Osteocyte (in vitro differentiated cells): ENCODE measurements at places on chromosomes 3 and 15. TPM values are rescaled to one million over a fixed set of nuclear protein-coding genes. Genes with fewer than 3 reads are reported as not detected.

DNA sequence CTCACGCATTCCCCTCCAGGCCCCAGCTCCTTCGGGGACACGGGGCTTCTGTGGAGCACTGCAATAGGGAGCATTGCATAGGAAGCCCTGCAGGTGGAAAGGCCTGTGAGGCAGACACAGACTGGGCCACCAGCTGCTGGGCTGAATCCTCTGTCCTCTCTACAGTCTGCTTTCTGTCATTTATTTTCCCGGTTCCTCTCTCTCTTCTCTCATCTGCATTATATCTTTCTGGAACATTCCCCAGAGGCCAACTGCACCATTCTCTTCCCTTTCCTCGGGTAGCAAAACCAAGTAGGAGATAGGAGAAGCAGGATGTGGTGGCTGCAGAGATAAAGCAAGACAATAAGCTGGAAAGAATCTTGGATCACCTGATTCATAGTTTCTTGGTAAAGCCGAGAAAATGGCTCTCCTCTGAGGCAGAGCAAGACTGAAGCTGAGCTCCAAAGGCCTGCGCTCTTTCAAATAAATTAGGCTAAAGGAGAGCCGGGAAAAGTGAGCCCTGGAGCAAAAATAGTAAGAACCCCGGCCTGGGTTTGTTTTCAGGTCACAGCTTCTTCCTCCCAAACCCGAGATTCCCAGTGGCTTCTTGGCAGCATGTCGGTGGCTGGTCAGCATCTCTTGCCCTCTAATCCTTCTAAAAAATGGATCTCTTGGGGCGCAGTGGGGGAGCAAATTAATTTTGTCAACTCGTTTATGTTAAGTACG lies 5.3 kb downstream of the TM4SF4 start:
- DNase-seq: no peak
- peak overlapping the region; percentile 74 for H3K27ac ChIP-seq
- H3K4me1 ChIP-seq: peaks cover 20% of the 10 kb centered on the region
- no peaks in the 10 kb centered on the region for H3K27me3 ChIP-seq

- no peak for DNase-seq
- H3K27ac ChIP-seq: no peak overlapping the region
Measured at GRCh38 chr3:2513986-2514385, 415.3 kb downstream of the CNTN4 start.

DNA sequence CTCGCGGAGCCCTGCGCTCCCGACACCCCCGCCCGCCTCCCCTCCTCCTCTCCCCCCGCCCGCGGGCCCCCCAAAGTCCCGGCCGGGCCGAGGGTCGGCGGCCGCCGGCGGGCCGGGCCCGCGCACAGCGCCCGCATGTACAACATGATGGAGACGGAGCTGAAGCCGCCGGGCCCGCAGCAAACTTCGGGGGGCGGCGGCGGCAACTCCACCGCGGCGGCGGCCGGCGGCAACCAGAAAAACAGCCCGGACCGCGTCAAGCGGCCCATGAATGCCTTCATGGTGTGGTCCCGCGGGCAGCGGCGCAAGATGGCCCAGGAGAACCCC lies 464 bp downstream of the SOX2 start:
- H3K4me3 ChIP-seq: peak overlapping the region; percentile 79
- no peaks in the 10 kb centered on the region for H3K36me3 ChIP-seq
- no peak for DNase-seq

- no peaks in the 10 kb centered on the region for H3K36me3 ChIP-seq
- no peak for DNase-seq
Measured at GRCh38 chr3:191141728-191142127, 57.3 kb upstream of the OSTN start.

DNA sequence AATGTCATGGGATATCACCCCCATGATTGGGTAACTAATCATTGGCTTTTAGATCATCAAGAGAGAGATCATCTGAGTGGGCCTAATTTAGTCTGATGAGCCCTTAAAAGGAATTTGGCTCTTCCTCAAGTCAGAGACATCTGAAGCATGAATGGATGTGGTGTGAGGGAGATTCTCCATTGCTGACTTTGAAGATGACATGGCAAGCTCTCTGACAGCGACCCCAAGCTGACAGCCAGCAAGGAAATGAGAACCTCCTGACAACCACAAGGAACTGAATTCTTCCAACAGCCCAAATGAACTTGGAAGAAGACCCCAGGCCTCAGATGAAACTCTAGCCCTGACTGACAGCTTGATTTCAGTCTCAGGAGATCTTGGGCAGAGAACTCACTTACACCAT lies 108.4 kb upstream of the SPATA12 start:
- no peak overlapping the region for H3K4me3 ChIP-seq
- no peak overlapping the region for H3K27ac ChIP-seq
- DNase-seq: no peak
- no peaks in the 10 kb centered on the region for H3K4me1 ChIP-seq
- no peaks in the 10 kb centered on the region for H3K36me3 ChIP-seq

DNA sequence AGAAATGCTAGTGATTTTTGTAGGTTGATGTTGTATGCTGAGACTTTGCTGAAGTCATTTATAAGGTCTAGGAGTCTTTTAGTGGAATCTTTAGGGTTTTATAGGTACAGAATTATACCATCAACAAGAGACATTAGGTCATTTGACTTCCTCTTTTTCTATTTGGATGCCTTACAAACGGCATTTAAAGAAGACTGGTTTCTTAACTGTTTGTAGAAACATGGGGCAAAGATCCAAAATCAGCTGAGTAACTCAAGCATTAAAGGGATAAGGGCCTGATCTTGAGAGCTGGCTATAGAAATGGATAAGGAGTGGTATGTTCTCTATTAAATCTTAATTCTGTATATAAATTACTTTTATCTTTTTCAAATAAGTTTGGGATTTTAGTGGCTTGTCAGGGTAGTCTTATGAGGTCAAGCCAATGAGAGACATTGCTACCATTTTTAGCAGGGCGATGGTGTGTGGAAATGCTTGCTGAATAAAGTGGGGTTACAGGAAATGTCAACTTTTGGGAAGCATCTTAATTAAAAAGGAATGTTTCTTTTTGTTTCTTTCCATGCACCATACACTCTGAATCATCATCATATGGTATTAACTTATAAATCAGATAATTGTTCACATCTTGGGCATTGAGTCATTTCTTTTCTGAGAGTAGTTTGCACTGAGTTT lies 197.7 kb upstream of the GBE1 start:
- H3K27ac ChIP-seq: no peak overlapping the region
- no peak overlapping the region for H3K4me3 ChIP-seq
- H3K27me3 ChIP-seq: no peaks in the 10 kb centered on the region
- DNase-seq: no peak

GRCh38 chr3:60855250-60855649 lies 396.0 kb downstream of the FHIT start:
- no peak overlapping the region for H3K4me3 ChIP-seq
- no peak for DNase-seq
- H3K27me3 ChIP-seq: peaks cover 9% of the 10 kb centered on the region
- no peaks in the 10 kb centered on the region for H3K4me1 ChIP-seq

- no peak overlapping the region for H3K4me3 ChIP-seq
- no peak for DNase-seq
- H3K36me3 ChIP-seq: no peaks in the 10 kb centered on the region
- H3K27me3 ChIP-seq: peaks cover 4% of the 10 kb centered on the region
- no peak overlapping the region for H3K27ac ChIP-seq
- peaks cover 14% of the 10 kb centered on the region for H3K4me1 ChIP-seq
Measured at GRCh38 chr3:182436547-182436946, 356.8 kb upstream of the ATP11B start.

DNA sequence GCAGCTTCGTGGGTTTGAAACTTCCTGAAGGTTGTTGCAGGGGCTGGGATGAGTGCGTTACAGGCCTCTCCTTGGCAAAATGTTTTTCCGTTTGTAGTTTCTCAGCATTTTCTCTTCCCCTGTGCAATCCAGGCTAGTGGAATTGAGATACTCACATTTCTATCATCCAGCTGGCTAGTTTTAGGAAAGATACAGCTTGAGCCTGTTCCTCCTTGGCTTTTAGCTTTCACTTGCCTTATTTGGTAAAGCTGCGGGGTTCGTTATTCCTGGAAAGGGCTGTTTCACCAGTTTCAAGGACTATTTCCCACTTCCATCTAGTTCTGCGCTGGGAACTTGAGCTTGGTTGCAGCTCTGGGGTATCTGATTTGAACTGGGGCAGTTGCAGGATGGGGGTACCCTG lies 90.3 kb downstream of the ITPR1 start:
- H3K27me3 ChIP-seq: no peaks in the 10 kb centered on the region
- peak overlapping the region; percentile 50 for H3K4me3 ChIP-seq
- no peak for DNase-seq
- peak overlapping the region; percentile 93 for H3K27ac ChIP-seq

GRCh38 chr3:181880331-181880730 lies 168.6 kb downstream of the SOX2 start:
- no peaks in the 10 kb centered on the region for H3K27me3 ChIP-seq
- no peak for DNase-seq
- no peak overlapping the region for H3K27ac ChIP-seq
- H3K4me1 ChIP-seq: no peaks in the 10 kb centered on the region

- no peak overlapping the region for H3K27ac ChIP-seq
- peak; percentile 77 for DNase-seq
- peaks cover 92% of the 10 kb centered on the region for H3K36me3 ChIP-seq
- no peaks in the 10 kb centered on the region for H3K4me1 ChIP-seq
- no peak overlapping the region for H3K4me3 ChIP-seq
- H3K27me3 ChIP-seq: no peaks in the 10 kb centered on the region
Measured at GRCh38 chr15:25058080-25058785, 103.4 kb downstream of the SNRPN start.

DNA sequence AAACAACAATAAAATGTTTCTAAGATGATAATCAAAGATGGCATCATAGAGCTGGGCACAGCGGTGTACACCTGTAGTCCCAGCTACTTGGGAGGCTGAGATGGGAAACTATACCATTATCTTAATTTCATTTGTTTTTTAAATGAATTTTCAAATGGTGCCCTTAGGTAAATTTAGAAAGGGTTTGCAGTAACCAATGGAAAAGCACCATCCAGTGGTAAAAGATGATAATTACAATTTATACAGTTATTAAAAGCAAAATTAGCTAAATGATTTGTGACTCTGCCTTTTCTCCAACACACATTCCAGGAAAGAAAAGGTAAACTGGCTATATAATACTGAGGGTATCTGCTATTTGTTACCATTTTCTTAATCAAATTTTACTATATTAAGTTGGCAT lies 14.4 kb upstream of the ANKRD28 start:
- no peak overlapping the region for H3K4me3 ChIP-seq
- H3K36me3 ChIP-seq: no peaks in the 10 kb centered on the region
- peaks cover 18% of the 10 kb centered on the region for H3K4me1 ChIP-seq
- H3K27ac ChIP-seq: no peak overlapping the region
- H3K27me3 ChIP-seq: no peaks in the 10 kb centered on the region

- no peak for DNase-seq
- H3K36me3 ChIP-seq: no peaks in the 10 kb centered on the region
- no peaks in the 10 kb centered on the region for H3K27me3 ChIP-seq
- no peak overlapping the region for H3K27ac ChIP-seq
- no peak overlapping the region for H3K4me3 ChIP-seq
Measured at GRCh38 chr3:55792009-55792408, 304.9 kb upstream of the WNT5A start.

- H3K27ac ChIP-seq: peak overlapping the region; percentile 81
- no peak for DNase-seq
- H3K4me3 ChIP-seq: no peak overlapping the region
Measured at GRCh38 chr3:188574885-188575284, 420.9 kb downstream of the LPP start.

GRCh38 chr15:81106560-81106959 lies 27.5 kb upstream of the CFAP161 start:
- DNase-seq: no peak
- H3K27ac ChIP-seq: no peak overlapping the region
- H3K4me3 ChIP-seq: no peak overlapping the region
- no peaks in the 10 kb centered on the region for H3K36me3 ChIP-seq

DNA sequence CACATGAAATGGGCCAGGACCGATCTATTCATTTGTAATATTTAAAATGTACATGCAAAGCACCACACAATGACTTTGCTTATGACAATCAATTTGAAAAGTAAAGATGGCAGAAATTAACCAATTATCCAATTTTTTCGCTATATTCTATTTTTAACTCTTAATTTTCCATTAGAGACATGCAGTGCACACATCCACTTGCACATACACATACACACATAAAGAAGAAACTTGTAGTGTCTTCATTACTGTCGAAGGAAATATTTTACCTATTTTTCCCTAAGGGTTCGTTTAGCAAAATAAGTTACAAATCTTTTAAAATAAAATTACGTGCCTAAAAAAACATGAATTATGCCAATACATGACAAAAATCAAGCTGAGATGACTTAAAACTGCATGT lies 194.3 kb upstream of the MDFIC2 start:
- peaks cover 29% of the 10 kb centered on the region for H3K27me3 ChIP-seq
- no peaks in the 10 kb centered on the region for H3K36me3 ChIP-seq
- no peak for DNase-seq
- H3K4me1 ChIP-seq: no peaks in the 10 kb centered on the region

DNA sequence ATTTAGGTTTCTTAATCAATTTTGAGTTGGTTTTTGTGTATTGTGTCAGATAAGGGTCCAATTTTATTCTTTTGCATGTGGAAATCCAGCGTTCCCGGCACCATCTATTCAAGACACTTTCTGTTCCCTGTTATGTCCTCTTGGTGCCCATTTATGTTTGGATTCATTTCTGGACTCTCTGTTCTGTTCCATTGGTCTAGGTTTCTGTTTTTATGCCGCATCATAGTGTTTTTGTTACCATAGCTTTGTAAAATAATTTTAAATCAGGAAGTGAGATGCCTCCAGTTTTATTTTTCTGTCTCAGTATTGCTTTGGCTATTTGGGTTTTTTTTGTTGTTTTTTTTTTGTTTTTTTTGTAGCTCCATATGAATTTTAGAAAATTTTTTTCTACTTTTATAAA lies 97.1 kb downstream of the LRRC28 start:
- H3K4me3 ChIP-seq: no peak overlapping the region
- H3K4me1 ChIP-seq: peaks cover 24% of the 10 kb centered on the region
- H3K27ac ChIP-seq: no peak overlapping the region

DNA sequence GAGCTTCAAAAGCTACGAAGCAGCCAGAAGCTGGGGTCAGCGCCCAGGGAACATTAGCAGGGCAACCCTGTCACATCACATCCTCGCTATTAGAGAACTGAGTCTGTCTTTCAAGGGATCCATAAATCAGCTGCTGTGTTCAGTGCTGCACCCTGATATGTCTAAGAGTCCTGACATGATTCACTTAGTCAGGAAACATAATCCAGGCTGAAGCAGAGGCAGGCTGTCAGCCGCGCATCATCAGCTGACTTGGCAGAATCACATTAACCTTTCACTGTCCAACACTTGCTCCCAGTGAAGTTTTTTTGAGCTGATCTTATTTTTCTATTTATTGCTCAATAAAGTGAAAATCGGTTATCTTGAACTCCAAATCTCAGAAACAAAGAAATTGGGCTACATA lies 23.5 kb downstream of the MYH15 start:
- H3K27me3 ChIP-seq: peaks cover 17% of the 10 kb centered on the region
- no peak for DNase-seq
- H3K27ac ChIP-seq: no peak overlapping the region
- peaks cover 6% of the 10 kb centered on the region for H3K4me1 ChIP-seq
- no peaks in the 10 kb centered on the region for H3K36me3 ChIP-seq

MED12L gene
- total RNA-seq: 1.4 TPM in 2 replicates

TEX55 gene
- total RNA-seq: not detected in 2 replicates

ALS2CL gene
- 0.99 and 1.4 TPM in 2 replicates for total RNA-seq

LMAN1L gene
- total RNA-seq: not detected in 2 replicates

APOD gene
- 2.6 and 3.2 TPM in 2 replicates for total RNA-seq
